ENCODE measurements at places on chromosomes 5 and 9.

DNA sequence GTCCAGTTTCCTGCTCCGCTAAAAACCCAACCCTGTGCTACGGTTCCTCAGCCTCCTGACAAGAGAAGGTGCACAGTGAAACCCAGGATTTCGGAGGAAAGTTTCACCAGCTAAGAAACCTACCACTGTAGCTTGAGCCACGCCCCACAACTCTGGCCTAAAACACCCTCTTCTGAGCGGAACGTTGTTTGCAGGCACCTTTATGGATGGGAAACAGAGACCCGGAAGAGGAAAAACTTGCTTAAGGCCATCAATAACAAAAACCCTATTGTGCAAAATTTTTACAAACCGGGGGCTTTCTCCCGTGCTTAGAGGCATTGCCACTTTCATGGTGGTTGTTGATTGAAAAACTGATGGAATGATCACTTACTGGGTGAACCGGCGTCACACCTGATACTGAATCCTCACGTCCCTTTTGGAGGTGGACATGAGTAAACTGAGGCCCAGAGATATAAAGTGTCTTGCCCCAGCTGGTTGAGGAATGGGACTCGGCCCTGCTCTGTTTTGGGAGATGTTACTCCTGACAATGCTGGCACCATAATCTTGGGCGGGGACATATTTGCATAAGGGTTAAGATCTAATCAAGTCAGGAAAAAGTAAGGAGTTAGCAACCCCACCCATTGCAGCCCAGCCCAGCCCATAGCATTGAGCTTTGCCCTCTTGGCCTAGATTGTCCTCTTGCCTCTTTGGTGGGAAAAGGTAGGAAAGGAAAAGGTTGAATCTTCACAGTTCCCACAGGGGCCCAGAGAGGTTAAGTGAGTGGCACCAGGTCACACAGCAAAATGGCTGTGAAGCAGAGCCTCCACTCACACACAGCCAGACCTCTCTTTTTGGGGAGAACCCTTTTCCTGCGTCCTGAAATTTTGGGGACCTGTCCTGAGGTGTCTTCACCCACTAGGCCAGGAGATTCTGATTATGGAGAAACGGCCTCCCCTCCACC lies 23.2 kb upstream of the PTGS1 start:
- DNase-seq = no peak

DNA sequence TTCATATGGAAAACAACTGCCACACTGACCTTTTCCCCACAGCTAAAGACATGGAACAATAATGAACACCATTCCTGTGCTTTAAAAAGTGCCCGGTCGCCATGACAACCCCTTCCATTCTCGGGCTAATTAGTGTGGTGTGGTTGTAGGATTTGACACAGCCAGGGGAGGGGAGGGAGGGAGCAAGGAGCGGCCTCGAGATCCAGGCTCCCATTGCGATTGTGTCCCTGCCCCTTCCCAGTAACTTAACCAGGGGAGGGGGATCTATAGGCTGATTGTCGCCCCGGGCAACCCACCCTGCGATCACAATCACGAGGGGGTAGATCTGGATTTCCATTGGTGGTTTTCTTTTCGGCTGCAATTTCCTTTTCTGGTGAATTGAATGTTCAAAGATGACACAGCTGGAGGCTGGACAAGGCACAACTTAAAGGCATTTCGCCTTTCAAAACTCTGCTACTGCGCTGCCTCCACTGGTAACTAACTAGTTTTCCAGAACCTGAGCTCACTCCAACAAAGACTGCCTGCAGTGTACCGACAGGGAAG lies 96.7 kb upstream of the RETREG1 start:
- no peak for DNase-seq

DNA sequence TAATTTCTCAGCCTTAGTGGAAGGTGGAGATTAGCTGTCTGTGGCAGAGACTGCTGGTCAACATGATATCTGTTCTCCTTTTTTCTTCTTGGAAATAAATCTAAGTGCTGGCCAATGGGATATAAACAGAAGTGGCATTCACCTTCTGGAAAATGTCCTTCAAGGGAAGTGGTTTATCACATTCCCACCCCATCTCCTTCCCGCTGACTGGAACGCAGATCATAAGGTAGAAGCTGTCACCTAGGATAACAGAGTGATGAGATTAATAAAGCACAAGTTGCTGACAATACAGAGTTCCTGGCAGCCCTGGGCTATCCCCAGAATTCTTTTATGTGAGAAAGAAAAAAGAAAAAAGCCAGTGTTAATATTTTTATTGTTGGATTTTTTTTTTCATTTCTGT lies 109.7 kb upstream of the OSMR start:
- DNase-seq = no peak

- DNase-seq = no peak
Observed at GRCh38 chr5:163362840-163363371, 74.5 kb upstream of the CCNG1 start.

DNA sequence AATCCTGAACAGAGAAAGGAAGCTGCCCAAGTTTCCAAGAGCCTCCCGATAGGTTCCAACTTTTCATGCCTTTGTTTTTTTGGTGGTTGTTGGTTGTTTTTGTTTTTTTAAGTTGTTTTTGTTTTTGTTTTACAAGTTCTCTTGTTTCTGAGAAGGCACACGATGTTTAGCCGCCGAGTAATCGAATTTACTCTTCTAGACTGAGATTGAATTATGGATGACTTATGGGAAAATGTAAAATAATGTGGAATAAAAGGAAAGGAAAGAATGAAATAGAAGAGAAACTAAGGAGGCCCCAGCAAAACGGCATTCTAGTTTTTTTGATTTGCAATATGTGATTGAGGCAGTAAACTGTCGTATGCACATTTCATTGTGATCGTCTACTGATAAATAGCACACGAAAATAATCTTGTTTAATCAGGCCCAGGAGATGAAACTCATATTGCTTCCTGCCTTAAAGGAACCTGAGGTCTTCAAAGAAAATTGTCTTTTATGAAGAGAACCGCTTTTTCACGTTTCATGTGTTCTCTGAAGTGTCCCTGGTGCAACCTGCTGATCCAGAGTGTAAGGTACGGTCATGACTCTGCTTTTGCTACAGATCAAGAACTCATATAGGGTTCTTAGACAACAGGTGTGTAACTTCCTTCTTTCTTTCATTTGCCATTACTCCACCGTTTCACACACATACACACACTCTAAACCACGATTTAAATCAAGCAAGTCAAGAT lies 1.3 kb upstream of the GNAQ start:
- DNase-seq = no peak

DNA sequence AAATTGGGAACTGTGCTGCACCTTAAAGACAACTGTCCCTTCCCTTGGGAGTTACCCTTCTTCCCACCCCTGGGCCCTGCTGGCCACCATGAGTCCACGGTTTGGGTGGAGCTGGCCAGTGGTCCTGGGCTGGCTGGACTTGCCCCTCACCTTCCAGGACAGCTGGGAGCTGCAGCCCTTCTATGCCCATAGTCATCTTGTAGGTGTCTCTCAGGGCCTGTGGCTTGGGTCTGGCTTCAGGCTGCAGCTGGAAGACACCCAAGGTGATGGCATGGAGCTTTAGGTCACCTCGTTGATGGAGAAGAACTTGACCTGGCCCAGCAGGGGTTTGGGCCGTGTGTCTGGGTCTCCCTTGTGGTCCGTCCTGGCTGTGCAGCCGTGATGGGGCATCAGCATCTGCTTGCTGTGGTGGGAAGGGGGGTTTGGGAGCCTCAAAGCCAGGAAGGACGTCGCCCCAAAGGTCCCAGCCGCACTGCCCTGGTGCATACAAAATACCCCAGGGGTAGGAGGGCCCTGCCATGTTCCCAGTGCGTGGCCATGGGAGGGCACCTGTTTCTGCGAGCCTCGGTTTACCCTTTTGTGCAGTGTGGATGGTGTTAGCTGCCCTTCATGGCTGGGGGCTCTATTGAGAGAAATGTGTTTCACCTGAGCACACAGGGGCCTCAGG lies 8.9 kb downstream of the WNK2 start:
- no peak for DNase-seq

GRCh38 chr5:149924486-149924885 lies 20.1 kb downstream of the PDE6A start:
- no peak for DNase-seq

DNA sequence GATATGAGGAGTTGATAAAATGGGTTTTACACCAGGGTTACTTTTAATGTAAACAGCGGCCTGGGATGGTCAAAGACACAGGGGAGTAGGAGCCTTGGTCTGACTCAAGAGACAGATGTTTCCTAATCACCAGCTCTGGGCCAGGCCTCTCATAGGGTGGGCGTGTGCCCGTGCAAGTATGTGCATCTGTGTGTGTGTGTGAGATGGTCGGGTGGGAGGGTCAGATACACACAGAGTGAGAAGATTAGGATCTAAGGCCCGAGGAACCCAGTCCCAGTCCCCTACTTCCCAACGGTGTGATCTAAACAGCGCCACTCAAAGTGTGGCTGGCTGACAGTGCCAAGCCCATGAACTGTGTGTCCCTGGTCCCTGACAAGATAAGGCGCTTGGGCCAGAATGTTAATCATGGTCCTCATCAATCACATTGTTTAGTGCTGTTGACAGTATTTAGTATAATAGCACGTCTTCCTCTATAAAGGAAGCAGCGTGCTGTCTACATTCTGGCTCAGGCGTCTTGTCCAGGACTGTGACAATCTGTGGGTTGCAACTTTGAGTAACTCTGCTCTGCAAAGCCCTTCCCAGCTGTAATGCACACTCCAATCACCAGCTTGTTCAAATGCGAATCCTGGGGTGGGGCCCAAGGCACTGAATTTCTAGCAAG lies 173.7 kb downstream of the DAB2IP start:
- no peak for DNase-seq

- DNase-seq = peak; percentile 74
Observed at GRCh38 chr9:129610473-129611306, 10.2 kb downstream of the C9orf50 start.

DNA sequence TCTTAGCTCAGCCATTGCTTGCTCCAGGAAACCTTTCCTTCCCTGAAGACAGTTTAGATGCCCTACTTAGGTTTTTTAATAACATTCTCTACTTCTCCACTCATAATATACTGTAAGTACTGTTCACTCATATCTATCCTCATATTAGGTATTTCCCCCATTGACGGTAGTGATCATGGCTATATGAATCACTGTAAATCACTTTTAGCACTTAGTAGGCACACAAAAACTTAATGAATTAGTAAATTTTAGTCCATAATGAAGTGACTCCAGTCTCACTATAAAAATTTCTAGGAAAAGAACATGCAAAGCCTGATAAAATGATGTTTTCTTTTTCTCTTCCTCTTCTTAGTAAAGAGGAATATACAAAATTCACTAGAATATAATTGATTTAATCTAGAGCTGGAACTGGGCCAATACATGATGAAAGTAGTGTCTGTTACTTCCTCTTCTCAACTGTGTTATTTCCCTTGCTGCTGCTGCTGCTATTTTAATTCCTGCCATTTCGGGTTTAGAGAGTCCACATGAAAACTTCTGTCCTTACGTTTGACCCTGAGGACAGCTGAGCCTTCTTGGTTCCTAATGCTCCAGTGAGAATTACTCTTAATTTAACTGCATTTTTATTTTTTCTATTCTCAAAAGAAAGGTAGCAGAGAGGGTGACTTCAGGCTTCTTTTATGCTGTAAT lies 73.5 kb downstream of the LNPEP start:
- no peak for DNase-seq

DNA sequence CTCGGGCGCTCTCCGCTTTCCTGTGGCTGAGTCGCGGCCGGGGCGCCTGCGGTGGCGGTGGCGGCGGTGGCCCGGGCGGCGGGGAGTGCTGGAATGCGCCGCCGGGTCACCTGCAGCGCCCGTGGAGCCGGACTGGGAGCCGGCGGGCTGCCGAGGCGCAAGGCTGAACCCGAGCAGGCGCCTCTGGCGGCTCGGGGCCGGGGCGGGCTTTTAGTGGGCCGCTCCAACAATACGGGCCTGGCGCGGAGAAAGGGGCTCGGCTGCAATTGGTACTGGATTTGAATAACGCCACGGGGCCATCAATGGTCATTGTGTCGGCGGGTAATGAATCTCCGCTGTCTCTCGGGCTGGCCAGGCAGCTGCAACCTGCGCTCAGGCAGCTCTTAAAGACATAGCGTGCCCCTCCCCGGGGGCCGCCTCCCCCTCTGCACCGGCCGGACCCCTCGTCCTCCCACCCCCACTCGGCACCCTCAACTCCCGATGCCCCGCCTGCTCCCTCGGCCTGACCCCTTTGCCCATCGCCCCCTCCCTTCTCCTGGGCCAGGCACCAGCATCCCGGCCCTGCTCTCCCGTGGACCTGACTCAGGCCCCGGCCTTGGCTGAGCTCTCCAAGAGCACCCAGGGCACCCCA lies 22.1 kb downstream of the URM1 start:
- no peak for DNase-seq

- DNase-seq = no peak
Observed at GRCh38 chr5:57988813-57989212, 471.1 kb downstream of the PLK2 start.

GRCh38 chr9:92501671-92502393 lies 19.5 kb upstream of the ASPN start:
- DNase-seq = no peak

DNA sequence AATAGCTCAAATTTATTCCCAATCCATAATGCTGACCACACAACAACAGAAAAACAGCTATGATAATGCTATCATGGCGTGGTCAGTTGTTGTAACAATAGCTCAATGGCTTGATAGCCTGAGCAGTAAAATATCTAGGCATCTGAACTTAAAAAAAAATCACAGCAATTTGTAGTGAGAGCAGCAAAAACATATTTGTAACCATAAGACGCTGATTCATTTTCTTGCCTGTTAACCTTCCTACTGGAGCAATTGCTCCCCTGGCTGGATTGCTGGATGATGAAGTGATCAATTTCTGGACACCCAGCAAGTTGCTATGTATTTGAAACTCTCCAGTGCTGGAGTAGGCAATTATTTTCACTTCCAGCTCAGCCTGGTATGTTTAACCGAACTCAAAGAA lies 115.1 kb downstream of the PCSK1 start:
- no peak for DNase-seq

DNA sequence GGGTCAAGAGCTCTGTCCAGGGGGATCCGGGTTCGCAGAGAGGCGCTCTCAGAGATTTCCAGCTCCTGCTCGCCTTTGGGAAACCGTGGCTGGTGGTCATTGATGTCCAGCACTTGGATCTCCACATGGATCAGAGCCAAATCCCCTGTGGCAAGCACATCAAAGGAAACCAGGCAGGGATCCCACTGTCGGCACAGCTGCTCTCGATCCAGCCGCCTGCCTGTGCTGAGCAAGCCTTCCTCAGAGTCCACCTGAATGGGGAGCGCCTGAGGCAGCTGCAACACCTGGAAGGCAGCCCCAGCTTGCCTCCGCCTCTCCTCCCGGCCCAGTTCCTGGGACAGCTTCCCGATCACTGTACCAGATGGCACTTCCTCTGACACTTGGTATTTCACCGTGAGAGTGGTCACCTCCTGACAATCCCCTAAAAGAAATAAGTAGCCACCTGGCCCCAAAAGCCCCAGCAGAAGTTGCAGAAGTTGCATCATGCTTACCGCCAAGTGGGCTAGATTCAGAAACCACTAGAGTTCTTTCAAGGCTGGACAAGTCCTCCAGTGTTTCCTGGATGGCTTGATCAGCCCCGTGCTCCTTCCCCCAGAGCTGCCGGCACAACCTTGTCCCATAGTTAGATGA lies 520 bp downstream of the PCDH12 start:
- DNase-seq = no peak

GRCh38 chr5:168073991-168074800 lies 217.2 kb upstream of the WWC1 start:
- DNase-seq = no peak

GRCh38 chr9:23621188-23621587 lies 204.9 kb downstream of the ELAVL2 start:
- DNase-seq = no peak

Measured in natural killer cell treated with Interleukin-12 subunit alpha and Interleukin-12 subunit beta and Interleukin-15 and Interleukin-18, amount 100 ng/mL, for 72 hours (primary cell).